Fibroblast of skin of right quadriceps (primary cell): ENCODE measurements at places on chromosomes 4 and X.

GRCh38 chrX:29422034-29422433, 793.3 kb upstream of the MAGEB2 start:
- DNase-seq, result no peak

DNA sequence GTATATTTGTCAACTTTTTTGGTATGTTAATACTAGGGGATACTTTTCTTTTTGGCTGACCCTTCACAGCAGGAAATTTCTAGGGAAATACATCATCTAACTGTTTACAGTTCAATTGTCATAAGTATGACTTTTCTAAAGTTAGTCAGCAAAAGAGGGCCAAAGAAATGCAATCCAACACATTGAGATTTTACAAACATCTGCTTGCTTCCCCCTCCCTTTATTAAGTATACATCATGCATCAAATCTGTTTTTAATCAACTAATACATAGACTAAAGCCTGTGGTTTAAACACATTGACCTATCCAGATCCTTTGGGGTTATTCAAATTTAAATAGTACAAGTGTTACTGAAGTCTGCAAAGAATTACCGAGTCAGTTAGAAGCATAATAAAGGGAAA, 93.9 kb downstream of the MID1 start:
- DNase-seq, result peak; percentile 76

DNA sequence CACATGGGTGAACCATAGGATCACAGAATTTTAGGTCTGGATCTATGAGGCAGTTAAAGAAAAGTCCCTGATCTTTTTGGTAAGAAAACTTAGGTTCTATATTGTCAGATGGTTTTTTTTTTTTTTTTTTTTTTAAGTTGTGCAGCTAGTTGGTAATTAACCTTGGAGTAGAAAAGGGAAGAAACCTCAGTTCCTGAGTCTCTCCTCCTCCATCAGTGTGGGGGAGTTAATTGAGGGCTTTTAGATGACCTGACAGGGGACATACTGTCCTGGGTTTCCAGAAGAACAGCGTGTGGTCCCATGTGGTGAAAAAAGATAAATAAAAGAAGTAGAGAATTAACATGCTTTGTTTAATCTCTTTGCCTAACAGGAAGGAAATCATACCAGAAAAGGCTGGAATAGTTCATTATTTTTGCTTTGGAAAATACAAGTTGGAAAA, 123.7 kb downstream of the ARHGAP10 start:
- no peak for DNase-seq

- DNase-seq, result no peak
Measured at GRCh38 chr4:113636438-113636818, 125.1 kb downstream of the CAMK2D start.

DNA sequence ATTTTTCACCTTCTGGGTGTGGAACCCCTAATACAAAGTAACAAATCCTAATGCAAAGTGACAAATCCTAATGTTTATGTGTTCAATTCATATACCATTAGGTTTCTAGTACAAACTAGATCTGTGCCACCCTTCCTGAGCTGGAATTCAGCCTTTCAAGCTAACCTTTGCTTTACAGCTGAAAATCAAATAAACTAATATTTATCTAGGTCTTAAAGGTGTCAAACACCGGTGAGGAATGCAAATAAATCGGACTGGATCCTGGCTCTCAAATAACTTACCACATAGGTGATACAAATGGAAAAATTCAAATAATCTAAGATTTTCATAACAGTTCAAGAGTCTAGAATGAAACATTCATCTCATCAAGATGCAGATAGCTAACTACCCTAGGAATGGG, 11.6 kb downstream of the IRF2 start:
- DNase-seq, result no peak

DNA sequence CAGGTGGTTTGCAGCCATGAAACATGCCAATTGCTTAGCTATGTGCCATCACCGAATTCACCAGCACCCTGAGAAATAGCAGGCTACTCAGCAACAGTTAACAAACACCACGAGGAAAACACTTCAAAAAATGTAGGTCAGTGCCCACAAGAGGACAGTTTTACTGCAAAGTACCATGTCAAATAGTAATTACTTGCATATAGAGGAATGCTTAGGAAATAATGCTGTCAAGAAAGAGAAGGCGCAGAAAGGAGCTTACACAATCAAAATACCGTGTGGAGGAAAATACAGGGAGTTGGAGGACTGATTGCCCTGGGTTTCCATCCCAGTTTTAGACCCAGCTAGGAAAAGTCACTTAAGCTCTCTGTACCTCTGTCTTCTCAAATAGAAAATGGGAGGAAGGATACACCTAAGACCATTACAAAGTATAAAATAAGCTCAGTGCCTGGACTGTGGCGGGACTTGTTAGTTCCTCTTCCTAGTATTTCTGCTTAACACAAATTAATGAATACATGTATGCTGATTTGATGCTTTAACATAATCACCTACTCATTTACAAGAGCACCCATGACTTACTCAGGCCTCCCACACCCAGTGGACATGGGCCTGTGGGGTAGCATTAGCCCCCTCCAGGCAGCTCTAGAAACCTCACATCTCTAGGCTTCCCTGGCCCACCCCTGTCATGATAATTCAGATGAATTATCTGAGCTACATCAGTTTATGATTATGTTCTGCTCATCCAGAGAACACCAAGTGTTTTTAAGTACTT, 44.5 kb upstream of the IL21 start:
- DNase-seq, result peak; percentile 84

DNA sequence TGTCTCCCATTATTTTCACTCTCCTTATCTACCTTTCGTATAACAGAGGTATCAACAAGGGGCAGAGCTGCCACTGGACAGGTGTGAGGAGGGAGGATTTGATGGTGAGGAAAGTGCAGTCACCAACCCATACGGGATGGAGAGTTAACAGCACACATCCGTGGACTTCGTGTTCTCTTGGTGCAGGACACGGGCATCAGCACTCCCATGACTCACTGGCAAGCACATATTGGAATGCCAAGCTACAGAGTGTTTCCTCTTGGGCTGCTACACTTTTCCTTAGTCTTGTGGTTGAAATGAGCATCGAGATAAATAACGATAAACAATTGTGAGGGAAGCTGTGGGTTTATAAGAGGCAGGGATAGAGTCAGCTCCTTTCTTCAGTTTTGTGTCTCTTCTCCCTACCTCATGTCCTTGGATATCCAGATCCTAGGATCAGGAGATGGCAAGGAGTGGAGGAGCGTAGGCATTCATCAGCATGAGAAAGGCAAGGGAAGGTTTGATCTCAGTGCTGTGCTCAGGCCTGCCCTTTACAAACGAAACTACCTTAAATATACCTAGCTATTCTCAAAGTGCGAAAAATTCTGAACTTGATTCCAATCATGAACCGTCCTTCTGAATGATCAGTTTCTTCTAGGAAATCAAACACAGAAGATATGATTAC, 96.3 kb downstream of the ZNF827 start:
- DNase-seq, result no peak

- peak; percentile 84 for DNase-seq
Measured at GRCh38 chrX:110180928-110181310, 137.0 kb downstream of the AMMECR1 start.

DNA sequence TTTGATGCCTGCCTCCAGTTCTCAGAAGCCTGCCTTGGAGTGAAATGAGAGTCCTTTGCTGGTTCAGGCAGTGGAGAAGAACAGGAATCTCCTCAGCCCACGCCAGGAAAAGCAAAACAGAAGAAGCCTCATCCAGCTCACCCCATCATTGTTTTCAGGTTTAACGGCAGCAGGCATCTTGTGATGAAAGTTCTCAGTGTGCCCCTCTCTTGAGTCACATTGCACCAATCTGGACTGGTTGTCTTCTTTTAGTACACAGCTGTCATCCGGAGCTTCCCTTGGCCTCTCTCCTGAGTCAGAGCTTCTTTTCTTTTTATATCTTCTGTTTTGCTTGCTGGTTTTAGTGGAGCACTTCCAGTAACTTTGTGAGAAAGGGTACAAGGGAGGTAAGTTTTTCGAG, 50.9 kb downstream of the TSPAN7 start:
- no peak for DNase-seq

DNA sequence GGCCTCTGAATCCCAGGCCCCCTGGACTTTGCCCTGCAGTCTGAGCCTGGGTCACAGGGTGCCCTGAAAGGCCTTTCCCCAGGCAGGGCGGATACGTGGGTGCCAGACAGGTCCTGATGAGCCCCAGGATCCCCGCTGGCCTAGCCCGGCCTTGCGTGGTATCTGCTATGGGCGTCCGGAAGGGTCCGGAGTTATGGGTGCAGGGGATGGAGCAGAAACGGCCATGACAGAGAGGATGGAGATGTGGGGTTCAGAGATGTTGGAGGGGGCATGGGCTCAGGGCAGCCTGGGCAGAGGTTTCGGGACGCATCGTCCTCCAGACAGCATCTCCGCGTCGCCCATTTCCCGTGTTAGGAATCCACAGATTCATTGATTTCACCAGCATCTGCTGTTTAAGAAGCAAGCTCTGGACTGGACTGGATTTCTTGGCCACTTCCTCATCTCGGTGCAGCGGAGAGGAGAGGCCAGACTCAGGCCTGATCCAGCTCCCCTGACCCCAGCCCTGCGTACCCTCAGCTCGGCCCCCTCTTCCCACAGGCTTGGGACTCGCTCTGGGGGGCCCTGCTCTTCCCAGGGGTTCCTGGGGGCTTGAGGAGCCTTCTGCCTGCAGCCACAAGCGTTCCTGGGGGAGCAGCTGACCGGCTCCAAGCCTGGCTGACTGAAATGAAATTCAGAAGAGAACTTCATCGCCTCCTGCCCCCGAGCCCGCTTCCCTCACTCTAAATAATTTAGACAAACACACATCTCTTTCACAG, 86.9 kb upstream of the ADRA2C start:
- no peak for DNase-seq

DNA sequence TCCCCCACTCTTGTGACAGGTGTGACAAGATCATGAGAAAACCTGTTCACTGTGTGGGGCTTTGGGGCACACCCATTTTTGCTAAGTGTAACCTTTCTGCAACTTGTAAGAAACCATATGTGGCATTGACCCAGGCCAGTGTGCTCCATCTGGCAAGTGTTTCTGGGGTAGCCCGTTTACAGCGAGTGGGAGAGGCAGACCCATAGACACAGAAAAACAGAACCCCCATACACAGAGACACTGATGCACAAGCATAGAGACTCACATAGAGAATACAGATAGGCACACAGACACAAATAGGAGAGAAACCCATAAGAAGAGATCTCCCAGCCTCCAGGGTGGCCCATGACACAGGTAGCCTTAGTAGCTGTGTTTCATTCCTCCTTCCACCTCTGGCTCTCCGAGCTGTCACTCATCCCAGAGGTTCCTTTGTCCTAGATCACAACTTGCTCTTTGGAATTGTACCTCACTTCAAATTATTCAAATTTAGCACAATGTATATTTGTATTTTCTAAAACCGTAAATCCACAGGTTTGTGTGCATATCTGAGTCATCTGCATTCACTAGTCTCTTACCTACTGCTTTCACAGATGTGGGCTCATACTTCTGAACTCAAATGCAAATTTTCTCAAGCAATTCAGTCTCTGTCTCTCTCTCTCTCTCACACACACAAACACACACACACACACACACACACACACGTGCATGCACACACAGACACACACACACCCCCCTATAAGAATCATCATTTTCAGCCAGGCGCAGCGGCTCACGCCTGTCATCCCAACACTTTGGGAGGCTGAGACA, 114.4 kb downstream of the SH3KBP1 start:
- no peak for DNase-seq

- no peak for DNase-seq
Measured at GRCh38 chr4:76105652-76106051, 31.1 kb downstream of the ART3 start.

GRCh38 chr4:172547724-172548123, 620.9 kb upstream of the GALNT7 start:
- DNase-seq, result no peak

DNA sequence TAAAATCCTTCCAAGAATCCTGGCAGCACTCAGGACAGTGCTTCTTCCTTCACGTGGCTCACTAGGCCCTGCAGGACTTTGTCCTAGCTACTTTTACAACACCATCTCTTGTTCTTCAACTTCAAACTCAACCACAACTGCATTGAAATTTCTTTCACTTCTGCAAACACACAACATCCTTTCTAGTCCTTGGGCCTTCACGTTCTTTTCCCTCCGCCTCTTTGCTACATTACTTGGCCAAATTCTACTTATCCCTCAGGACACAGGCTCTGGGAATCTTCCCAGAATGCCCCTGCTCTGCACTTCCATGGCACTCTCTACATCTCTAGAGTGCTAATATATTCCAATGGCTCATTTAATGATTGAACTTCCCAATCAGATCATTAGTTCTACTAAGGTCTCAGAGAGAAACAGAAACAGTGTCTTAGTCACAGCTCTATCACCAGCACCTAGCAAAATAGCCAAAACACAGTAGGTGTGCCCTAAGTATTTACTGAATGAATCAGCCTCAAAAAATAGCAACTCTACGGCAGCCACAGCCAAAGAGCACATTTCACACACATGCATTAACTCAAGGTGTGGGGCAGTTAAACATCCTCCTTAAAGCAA, 73.3 kb downstream of the MANBA start:
- peak; percentile 26 for DNase-seq

- no peak for DNase-seq
Measured at GRCh38 chrX:149497054-149497453, 8.1 kb downstream of the IDS start.

- DNase-seq, result no peak
Measured at GRCh38 chr4:52711834-52712250, 39.4 kb downstream of the ERVMER34-1 start.

- no peak for DNase-seq
Measured at GRCh38 chr4:48193921-48194468, 59.9 kb upstream of the TXK start.

GRCh38 chrX:71241301-71241700, 12.6 kb downstream of the ZMYM3 start:
- DNase-seq, result no peak

DNA sequence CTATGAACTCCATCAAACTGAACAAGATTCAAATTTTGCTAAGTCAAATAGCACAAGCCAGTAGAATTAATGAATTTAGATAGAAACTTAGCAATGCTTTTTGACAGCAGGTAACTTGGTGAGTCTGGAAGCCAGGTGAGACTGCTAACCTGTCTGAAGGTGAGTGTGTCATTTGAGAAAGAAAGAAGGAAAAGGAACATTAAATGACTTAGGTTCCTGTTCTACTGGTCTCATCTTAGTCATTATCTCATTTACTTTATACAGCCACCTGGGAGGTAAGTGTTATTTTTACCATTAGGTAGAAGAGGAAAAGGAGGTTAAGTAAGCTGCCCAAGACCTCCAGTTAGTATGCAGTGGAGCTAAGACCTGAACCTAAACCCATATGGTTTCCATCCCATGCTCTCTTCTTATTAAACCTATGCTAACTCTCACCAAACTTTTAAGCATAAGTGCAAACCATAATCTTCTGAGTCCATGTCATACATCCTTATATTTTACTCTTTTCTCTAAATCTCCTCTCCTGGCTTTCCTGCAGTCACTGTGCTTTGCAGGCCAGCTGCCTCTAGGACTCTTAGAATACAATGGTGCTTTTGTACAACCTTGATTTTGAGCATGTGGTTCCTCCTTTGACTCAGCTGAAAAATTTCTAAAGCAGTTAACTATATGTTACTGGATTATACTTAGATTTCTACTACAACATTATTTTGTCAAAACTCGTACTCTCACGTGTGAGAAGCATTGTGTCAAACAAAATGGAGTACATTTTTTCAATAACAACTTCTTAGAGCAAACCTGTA, 68.5 kb downstream of the ATP10D start:
- DNase-seq, result no peak

- DNase-seq, result peak; percentile 76
Measured at GRCh38 chr4:183398298-183399125, 45.9 kb upstream of the CDKN2AIP start.
